ENCODE measurements at places on chromosomes 16 and 17. TPM values are rescaled to one million over a fixed set of nuclear protein-coding genes. Genes with fewer than 3 reads are reported as not detected.

GRCh38 chr17:34902831-34903547 lies 58.3 kb downstream of the CCT6B start:
- no peak for DNase-seq
- peaks cover 13% of the 10 kb centered on the region for H3K27me3 ChIP-seq
- no peaks in the 10 kb centered on the region for H3K4me1 ChIP-seq
- no peaks in the 10 kb centered on the region for H3K36me3 ChIP-seq
- H3K4me3 ChIP-seq, result no peak overlapping the region

GRCh38 chr17:49836111-49837030 lies 11.5 kb downstream of the TAC4 start:
- peaks cover 12% of the 10 kb centered on the region for H3K36me3 ChIP-seq
- no peaks in the 10 kb centered on the region for H3K27me3 ChIP-seq
- H3K4me1 ChIP-seq, result peaks cover 47% of the 10 kb centered on the region
- H3K27ac ChIP-seq, result peak overlapping the region; percentile 75
- no peak overlapping the region for H3K4me3 ChIP-seq

Gene SYNGR3
- total RNA-seq, result 0.61 TPM

Gene CCL15
- 1.3 TPM for total RNA-seq

Gene NECAB2
- total RNA-seq, result not detected
